ENCODE measurements at places on chromosomes 6 and 20.

DNA sequence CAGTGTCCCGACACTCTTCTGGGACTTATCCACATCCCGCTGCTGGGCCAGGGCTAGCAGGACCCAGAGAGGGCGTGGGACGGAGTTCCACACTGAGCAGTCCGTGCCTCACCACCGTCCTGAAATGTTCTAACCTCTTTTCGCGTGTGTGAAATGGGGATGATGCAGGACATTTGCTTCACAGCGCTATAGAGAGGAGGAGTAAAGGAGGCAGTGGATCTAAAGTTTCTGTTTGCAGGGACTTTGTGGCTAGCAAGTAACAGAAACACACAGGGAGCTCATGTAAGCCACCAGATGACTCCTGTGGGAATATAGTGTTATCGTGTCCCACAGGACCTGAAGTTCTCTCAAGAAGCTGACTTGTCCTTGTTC is 634 bp downstream of the ITPA start:
- DNase-seq, result no peak

DNA sequence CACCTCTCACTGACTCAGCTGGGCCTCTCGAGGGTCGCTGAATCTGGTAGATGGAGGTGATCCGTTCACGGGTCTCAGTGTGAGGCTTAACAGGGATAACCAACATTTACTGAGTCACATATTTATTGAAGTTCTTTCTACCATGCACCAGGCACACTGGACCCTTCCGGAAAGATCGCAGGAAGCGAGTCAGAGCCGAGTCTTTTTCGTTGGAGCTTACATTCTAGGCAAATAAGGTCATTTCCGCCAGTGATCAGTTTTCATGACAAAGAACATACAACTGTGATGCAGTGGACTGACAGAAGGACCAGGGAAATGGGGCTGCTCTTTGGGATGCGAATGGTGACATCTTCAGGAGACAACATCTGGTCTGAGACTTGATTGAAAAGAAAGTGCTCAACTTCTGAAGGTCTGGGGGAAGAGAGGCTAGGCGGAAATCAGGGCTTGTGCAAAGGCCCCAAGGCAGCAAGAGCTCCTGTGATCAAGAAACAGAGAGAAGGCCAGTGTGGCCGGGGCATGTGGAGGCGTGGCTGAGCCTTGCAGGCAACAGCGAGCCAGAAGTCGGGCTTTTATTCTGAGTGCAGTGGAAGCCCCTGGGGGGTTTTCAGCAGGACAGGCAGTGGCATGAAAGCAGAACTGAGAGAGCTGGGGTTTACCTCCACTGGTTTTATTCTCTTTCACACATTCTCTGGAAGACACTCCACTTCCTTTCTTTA is 56.7 kb downstream of the APCDD1L start:
- DNase-seq, result no peak

DNA sequence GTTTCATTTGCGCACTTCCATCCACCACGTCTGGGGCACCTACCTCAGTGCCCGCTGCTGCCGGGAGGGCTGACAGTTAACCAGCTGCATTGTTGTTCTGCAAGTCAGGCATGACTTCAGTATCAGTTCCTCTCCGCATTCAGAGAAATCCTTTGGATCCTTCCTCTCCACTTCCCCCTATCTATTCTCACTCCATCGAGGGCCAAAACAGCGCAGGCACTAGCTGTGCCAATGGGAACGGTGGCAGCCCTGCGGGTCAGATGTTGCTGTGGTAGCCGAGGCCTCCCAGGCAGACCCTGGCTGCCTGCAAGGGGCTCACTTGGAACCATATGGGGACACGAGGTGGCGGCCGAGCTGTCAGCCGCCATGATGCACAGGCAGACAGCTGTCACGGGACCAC is 64.2 kb upstream of the INSM1 start:
- no peak for DNase-seq

GRCh38 chr6:6007366-6008088 is 802 bp upstream of the NRN1 start:
- peak; percentile 78 for DNase-seq

DNA sequence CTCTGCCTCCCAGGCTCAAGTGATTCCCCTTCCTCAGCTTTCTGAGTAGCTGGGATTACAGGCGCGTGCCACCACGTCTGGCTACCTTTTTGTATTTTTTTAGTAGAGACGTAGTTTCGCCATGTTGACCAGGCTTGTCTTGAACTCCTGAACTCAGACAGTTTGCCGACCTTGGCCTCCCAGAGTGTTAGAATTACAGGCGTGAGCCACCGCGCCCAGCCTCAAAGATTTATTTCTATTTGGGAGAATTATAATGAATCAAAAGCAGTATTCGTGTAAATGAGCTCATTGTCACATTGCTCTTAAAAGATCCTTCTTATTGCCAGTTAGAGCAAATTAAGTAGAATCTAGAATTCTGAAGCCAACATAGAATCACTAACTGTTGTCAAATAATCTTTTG is 9.4 kb upstream of the ZNF343 start:
- no peak for DNase-seq

GRCh38 chr6:159720708-159721107 is 6.6 kb upstream of the WTAP start:
- no peak for DNase-seq

DNA sequence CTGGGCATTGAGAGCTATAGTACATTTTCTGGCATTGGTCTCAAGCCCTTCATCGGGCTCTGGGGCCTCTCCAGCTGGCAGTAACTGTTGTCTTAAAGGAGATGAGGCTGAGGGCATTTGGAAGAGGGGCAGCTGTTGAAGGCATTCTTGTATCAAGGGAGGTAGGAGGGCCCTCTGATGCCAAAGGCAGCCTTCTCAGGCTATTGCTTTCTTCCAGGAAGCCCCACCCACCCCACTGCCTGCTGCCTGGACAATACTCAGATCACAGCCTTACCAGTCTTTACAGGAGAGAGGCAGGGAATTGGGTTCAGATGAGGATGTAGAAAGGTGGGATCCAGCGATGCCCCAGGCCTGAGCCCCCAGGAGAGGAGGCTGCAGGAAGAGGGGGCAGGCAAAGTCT is 46.0 kb downstream of the CPXM1 start:
- DNase-seq, result no peak

- DNase-seq, result no peak
These were observed 140.3 kb downstream of the ATXN1 start for GRCh38 chr6:16621002-16621401.

DNA sequence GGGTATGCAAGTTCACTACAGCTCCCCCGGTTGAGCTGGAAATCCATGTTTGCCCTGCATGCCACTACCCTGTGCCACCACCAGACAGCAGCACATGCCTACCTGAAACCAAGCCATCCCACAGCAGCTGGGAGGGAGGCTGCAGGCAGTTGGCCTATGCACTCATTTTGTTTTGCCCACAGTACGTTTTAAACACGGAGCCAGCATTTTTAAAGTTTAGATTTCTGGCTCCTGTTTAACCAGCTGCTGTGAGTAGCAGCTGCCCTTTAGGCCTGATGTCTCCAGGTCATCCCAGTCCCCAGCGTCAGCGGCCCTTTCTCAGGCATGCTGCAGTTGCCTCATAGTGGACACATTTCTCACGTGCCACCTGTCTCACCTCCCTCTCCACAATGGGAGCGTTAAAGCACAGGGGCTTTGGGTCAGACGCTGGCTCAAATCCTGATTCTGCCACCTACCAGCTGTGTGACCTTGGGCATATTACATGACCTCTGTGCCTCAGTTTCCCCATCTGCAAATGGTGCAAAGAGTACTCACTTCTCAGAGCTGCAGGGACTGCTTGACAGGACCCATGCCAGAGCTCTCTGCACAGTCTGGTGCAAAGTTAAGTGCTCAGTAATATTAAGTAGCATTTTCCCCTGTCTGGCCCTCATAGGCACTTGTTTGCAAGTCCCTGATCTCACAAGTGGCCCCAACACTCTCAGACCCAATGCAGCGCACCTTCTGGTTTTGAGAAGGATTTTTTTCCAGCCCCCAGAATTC is 8.2 kb upstream of the UBE2V1 start:
- peak; percentile 51 for DNase-seq

- no peak for DNase-seq
These were observed 341.3 kb downstream of the SMOC2 start for GRCh38 chr6:168782187-168782751.

DNA sequence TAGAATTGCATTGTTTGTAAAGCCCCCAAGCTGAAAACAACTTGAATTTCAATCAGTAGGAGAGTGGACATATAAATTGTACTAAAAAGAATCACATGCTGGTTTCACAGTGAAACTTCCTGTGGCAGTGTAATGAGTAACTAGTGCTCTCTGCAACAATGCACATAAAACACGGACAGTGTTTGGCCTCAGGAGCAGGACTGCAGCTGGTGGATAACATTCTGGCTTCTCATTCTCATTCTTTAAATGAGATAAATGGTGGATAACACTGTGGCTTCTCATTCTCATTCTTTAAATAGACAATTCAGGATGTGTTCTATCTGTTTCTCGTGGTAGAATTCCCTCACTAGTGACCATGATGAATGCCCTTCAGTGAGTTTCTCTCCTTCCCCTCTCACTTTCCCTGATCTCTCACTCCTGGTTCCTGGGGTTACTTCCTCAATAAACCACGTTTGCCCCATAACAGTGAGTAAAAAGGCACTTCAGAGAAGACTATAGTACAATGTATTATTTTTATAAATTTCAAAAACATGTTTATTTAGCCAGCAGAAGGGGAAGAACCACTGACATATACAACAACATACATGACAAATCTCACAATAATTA is 59.9 kb downstream of the SLC22A2 start:
- DNase-seq, result no peak

DNA sequence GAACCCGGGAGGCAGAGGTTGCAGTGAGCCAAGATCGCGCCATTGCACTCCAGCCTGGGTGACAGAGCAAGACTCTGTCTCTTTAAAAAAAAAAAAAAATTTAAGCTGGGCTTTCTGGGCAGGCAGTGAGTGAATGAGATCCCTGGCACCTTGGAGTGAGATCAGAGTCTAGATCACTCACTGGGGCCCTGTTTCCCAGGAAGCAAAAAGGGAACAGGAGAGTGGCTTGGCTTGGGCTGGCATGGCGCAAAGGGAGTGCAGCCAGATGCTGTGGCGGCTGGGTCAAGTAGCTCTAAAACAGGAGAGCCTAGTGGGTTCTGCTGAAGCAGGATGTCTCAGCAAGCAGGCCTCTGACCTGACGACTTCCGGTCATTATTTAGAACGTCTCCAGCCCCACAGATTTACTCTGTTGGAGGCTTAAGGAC is 10.4 kb downstream of the PLCG1 start:
- DNase-seq, result no peak

- DNase-seq, result no peak
These were observed 43.3 kb downstream of the EPHA7 start for GRCh38 chr6:93376026-93376540.

DNA sequence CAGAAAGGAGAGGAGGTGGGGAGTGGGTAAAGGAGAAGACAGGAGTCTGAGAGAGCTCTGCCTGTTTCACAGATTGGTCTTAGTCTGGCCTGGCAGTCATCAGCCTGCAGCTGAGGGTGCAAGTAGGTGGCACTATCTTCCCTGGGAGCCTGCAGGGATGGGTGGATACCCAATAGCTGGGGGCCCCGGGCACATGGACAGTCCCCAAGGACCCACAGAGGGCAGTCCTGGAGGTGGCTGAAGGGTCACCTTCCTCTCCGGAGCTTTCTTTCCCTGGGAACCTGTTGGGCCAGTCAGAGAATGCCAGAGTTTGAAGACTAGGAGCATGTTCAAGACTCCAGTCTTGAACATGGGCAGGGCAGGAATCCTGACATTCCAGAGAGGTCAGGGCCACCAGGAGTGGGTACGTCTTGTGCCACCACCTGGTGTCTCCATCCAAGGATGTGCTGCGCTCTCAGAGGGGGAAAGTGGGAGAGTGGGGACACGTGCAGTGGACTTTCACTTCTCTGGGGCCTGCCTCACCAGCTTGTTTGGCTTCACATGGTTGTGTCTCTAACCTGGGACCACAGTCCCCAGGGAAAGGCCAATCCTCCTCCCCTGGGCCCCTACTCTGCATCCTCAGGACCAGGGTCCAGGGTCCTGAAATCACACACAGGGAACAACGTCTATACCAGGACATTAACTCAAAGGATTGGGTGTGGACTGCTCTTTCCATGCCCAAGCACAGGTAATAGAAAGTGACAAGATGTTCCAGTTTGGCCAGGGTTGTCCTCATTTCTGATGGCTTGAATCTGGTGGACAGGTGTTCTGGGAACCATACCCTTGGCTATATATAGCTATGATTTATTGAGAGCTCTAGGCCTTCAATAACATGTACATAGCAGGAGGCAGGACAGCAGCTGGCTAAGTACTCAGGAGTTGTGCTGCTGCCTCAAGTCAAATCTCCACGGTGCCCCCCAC is 18.0 kb downstream of the AARS2 start:
- no peak for DNase-seq

DNA sequence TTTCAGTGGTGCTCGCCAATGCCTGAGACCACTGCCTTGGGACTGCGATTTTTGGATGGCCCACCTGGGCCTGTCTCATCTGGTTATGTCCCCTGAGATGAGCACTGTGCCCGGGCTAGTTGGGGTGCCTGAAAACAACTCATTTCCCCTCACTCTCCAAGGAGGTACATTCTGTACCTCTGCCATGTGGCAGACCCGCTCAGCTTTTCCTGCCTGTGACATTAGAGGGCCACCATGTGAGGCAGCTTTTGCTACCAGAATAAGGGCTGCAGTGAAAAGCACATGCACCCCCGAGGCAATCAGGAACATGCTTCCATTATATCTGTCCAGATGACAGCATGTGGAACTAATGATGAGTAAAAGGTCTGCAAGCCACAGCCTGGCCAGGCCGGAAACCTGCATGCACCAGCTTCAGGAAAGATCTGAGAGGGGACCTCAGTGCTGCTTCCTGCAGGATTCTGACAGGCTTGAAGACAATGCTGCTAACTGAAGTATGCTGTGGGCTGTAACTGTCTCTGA is 11.3 kb upstream of the SRSF6 start:
- no peak for DNase-seq

GRCh38 chr6:159719287-159719686 is 8.0 kb upstream of the WTAP start:
- no peak for DNase-seq

GRCh38 chr20:10276878-10277580 is 58.4 kb downstream of the SNAP25 start:
- no peak for DNase-seq

DNA sequence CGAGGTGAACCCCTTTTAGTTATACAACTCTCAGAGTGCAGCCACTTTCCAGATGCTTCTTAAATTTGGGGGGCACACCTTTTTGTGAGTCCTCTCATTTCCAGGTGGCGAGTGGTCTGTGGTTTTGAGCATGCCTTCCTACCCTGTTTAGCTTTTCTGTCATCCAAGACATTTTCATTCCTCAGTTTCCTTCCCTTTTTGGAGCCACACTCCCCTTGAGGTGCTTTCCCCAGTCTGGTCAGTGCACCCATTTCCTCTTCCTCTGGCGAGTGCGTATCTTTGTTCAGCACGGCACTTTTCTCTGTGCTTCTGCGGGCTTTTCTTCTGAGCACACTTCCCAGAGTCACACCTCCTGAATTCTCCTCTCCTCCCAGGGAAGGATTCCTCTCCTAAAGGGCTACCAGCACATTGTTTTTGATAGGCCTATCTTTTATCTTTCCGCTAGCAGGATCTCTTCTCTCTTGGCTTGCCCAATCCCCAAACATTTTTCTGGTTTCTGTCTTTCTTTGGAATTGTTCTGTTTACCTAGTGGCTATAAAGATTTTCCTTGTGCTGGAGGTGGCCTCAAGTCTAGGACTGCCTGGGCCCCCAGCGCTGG is 1.4 kb downstream of the PHF20 start:
- no peak for DNase-seq
